H1 (cell line): ENCODE measurements at places on chromosomes 12 and 14.

- no peak for DNase-seq
Observed at GRCh38 chr12:127670796-127671195, 596.2 kb upstream of the TMEM132C start.

DNA sequence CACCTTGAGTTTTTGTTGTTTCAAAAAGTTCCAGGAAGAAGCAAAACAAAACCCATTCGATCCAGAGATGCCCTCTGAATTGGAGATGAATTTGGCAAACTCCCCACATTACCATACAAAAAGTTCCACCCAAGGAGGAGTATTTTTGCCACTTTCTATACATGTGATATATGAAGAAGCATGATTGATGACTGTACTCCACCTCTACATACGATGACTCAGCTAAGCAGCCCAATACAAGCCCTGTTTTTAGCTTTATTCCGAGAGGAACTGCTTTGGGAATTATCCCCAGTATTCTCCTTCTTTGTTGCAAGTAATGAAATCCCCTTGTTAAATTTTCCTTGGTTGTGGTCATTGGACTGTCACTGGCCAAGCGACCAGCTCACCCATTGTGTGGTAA is 11.4 kb downstream of the TMEM253 start:
- no peak for DNase-seq

DNA sequence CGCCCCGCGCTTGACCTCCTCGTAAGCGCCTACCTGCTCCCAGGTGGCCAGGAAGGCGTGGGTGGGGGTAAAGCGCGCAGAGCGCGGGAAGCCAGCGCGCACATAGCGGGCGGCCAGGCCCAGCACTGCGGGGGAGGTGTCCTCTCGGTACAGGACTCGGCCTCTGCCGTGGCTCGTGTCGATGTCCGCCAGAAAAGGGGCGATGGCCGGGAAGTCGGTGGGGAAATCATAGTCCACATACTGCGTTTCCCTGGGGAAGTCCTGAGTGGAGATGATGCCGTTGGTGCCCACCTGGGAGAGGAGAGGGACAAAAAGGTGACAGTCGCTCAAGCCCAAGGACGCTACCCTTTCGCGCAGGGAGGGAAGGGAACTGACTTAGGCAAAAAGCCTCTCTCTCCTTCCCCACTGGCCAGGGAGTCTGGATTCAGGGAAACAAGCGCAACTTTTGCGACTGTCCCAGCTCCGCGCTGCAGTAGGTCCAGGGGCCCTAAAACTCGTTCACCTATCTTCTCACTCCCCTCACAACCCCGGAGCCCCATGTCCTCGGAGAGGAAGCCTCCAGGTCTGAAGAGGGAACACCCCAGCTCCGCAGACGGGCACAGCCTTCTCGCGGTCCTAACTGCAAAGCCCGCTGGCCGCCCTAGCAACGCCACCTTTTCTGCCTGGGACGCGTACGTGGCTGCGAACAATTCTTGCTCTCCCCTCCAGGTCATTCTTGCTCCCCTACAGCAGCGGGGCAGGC is 815 bp downstream of the NID2 start:
- DNase-seq, result peak; percentile 77

DNA sequence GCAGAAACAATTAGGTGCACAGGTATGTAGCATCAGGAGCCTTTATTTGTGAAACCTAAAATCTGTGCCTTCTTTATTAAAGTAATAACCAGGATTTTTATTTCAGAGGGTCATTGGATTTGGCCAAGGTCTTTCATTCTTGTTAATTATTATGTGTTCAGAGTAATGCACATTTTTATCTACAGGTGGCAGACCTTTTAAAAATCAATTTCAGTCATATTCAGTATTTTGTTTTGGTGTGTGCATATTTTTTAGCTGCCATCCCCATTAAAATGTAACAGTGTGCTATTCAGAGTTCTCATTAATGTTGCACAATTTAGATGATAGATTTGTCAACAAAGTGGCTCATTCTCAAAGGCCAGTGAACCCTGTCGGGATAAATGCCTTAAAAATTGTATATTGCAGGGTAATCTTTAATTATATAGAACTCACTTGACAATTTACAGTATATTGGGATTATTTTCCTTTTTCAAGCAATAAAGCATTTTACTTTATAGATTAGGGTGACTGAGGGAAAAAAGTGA is 319.3 kb upstream of the SOX5 start:
- DNase-seq, result no peak

DNA sequence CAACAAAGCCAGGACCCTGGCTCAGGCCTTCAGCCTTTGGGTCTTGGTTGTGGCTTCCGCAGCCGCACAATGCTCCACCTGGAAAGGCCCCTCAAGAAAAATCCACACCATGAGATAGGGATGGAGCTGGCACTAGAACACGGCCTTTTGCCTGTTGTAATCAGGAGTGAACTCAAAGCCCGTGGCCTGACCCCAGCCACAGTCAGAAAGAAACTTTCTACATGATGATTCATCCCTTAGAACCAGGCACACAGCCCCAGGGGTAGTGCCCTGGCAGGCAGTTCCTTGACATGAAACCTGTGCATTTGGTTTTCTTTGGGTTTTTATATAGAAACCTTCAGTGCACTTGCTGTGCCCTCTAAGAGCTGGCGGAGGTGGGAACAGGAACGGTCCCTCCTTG is 5.1 kb downstream of the CLMN start:
- no peak for DNase-seq

DNA sequence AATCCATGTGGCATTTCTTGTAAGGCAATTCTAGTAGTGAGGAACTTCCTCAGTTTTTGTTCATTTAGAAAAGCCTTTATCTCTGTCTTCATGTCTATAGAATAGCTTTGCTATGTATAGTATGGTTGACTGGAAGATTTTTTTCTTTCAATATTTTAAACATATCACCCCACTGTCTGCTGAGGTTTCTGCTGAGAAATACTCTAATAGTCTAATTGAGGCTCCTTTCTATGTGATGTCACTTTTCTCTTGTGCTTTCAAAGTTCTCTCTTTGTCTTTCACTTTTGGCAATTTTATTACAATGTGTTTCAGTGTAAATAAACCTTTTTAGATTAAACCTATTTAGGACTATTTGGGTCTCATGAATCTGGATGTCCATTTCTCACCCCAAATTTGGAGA is 192.8 kb downstream of the PDZRN4 start:
- DNase-seq, result no peak

DNA sequence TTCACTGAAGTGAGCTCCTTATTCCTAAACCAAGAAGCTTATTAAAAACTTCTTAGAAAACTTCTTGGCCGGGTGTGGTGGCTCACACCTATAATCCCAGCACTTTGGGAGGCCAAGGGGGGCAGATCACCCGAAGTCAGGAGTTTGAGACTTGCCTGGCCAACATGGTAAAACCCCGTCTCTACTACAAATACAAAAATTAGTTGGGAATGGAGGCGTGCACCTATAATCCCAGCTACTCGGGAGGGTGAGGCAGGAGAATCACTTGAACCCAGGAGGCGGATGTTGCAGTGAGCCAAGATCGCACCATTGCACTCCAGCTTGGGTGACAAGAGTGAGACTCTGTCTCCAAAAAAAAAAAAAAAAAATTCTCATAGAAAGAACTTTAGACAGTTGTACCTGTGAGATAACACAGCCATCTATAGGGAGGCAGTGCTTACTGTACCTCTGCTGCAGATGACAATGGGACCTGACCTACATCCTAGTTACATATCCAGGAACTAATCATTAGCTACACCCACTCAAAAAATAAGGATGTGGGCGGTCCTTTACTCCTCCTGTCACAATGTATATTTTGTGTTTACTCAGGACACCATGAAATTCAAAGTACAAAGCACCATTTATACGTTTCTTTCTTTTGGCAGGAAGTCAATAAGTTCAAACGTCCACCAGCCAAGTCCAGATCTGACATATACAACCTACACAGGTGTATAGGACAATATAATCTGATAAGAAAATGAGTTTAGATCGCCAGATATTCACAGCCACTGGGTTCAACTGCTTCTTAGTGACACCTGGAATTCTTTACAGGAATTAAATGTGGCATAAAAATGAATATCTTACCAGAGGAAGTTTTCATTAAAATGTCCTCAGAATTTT is 14.9 kb downstream of the STXBP6 start:
- no peak for DNase-seq

GRCh38 chr14:67963960-67964812 is 144.6 kb downstream of the RAD51B start:
- no peak for DNase-seq
